ENCODE measurements at places on chromosomes 7 and 10. TPM values are rescaled to one million over a fixed set of nuclear protein-coding genes. Genes with fewer than 3 reads are reported as not detected.

DNA sequence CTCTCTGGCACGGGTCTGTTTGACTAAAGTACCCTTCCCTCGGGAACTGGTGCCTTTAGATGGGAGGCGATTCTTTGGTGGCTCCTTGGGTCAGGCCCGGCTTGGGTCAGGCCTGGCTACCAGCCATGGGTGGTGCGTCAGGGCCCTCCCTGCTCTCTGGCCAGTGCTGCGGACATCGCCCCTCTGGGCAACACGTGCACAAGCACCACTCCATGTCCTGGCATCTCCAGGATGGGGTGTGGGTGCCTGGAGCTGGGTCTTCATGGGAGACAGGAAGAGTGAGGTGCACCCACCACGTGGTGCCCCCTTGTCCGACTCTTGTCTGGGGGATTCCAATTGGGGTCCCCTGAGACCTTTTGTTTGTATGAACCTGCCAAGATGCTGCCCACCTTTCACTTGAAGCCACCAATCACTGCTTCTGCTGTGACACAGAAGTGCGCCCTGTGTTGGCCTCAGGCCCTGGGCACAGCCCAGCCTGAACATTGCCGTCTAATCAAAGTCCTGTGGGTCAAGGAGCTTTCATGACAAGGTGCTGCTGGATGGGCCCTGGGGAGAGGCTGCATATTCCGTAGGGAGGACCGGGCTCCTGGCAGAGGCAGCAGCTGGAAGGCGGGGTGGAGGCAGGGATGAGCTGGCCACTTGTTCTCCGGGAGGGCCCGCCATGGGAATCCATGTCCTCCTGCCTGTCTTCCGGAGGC is 11.1 kb upstream of the PWWP2B start:
- DNase-seq, result no peak

- no peak for DNase-seq
Observed at GRCh38 chr7:38881015-38881414, 28.0 kb downstream of the VPS41 start.

- no peak for DNase-seq
Observed at GRCh38 chr10:69278446-69278963, at the start of gene HK1. Gene HK1 (plus strand): TSS chr10:69278496.

DNA sequence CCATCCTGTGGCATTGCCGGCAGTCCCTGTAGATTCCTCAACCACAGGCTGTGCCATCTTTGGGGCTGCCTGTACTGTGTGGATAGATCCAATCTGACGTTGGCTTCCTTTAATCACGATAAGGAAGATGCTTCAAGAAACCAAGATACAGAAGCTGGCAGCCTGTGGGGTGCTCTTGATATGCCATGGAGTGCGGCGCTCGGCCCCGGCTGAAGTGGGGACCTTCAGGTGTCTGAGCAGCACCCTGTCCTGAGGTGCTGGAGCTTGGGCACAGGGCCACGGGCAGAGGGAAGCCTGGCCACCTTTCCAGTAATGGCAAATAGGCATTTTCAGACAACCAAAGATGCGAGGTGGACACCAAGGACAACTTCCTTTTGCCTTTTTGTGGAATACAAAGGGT is 139.5 kb downstream of the ACTR3B start:
- DNase-seq, result no peak

The CHST12 gene
- 27.1 TPM for total RNA-seq
